ENCODE measurements at places on chromosomes 2 and 18.

DNA sequence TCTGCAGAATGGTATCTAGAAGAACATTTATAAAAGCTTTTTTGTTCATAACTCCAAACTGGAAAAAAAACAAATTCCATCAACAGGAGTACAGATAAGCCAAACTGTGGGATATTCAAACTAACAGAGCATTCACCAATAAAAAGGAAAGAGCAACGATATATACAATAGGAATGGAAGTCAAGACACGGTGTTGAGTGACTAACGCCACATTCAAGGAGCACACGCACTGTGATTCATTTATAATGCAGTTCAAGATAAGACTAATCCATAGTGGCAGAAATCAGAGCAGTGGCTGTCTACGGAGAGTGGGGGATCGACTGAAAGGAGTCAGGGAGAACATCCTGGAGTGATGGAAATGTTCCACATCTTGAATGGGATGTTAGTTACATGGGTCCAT, 70.7 kb downstream of the CABYR start:
- no peak for DNase-seq

DNA sequence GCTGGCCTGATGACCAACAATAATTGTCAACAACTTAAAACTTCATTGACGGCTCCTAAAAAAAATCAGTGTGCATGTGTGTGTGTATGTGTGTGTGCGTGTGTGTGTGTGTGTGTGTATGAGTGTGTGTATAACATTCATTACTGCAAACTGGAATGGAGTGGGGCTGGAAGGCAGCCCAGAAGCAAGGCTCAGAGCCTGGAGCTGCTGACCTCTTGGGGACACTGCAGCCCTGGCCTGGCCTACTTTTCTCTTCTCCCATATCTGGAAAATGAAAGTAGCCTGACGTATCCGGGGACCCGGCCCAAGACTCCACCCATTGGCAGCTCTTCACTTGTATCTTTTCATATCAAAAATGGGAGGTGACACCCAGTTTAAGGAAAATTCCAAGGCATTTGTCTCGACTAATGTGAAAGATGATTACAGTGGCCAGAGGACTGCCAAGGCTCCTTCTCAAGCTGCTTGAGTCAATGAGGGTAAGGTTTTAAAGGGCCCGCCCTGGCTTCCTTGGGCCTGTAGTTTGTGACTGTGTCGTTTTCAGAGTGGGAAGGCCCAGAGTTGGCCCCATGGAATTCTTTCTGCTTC, 72.4 kb upstream of the IL1R1 start:
- DNase-seq: no peak

DNA sequence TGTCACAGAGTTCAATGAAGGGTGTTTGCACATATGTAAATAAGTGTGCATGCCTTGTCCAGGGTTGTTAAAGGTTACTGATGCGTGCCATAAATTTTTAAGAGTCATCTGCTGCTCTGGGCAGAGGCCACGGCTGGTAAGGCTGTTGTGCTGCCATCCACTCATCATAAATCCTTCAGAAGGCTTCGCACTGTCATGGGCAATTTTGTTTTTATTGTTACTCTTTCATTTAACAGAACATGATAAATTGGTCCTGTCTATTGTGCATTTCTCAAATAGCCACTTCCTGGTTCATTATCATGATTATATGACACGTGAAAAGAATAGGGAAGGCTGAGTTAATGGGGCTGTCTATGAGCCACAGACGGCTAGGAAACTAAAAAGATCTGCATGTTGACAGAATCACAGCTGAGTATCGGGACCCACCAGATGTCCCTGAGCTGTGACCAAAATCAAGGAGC, 634.3 kb upstream of the SOX11 start:
- peak; percentile 84 for DNase-seq

GRCh38 chr2:45836740-45837139, 185.3 kb downstream of the PRKCE start:
- no peak for DNase-seq

- DNase-seq: no peak
These were observed 14.2 kb downstream of the MTX2 start for GRCh38 chr2:176283291-176284068.

GRCh38 chr2:192394605-192395004, 199.9 kb upstream of the TMEFF2 start:
- DNase-seq: no peak

DNA sequence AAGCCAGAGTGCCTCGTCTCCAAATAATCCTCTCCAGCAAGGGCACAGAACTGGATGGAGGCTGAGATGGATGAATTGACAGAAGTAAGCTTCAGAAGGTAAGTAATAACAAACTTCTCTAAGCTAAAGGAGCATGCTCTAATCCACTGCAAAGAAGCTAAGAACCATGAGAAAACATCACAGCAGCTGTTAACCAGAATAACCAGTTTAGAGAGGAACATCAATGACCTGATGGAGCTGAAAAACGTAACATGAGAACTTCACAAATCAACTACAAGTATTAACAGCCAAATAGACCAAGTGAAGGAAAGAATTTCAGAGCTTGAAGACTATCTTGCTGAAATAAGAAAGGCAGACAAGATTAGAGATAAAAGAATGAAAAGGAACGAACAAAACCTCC, 32.3 kb downstream of the WDPCP start:
- DNase-seq: no peak

DNA sequence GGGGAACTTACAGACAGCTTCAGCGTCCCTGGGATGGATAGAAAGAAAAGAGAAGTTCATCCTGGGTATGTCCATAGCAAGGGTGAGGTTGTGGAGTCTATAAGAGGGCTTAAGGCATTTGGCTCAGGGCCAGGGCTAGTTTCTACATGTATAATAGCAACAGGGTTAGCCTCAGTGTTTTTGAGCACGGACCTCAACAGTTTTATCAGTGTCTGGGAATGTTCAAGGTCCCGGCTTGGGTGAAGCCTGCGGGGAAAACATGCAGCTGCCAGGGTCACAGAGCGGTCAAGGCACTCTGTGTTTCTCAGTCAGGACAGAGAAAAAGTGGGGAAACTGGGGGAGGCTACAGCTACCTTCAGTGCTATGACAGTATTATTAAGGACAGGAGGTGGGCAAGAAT, 427.7 kb upstream of the HS6ST1 start:
- no peak for DNase-seq
